Left ventricle myocardium inferior (tissue), 1 donor: ENCODE measurements at places on chromosomes 2 and 18. TPM values are rescaled to one million over a fixed set of nuclear protein-coding genes. Genes with fewer than 3 reads are reported as not detected.

Gene ADD2
- total RNA-seq, result 2.7 TPM

Gene TUBB8B
- not detected for total RNA-seq

Gene DSEL
- 1.6 TPM for total RNA-seq

Gene DLGAP1
- 0.05 TPM for total RNA-seq

Gene FAM124B
- 1.1 TPM for total RNA-seq

GRCh38 chr2:4214444-4215205 lies 511.2 kb downstream of the DCDC2C start:
- DNase-seq, result no peak

DNA sequence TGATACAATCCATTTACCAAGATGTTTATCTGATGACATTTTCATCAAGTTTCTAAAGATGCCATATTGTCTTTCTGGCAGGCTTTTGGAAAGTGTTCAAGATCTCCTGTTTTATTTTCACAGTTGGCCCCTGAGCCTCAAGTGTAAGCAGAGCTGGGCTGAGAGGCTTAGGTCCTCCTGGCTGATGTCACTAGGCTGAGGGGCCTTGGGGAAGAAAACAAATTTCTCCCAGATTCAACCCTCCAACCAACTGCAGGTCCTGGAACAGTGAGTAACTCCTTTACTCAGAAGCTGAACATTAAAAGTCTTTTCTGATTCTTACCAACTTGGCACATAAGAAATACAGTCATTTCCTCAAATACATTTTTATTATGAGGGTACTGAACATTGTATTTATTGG lies 14.9 kb upstream of the IL1RL1 start:
- DNase-seq, result no peak

- no peak for DNase-seq
Observed at GRCh38 chr2:184004948-184005672, 593.2 kb upstream of the ZNF804A start.

GRCh38 chr2:205297368-205297767 lies 384.9 kb upstream of the NRP2 start:
- DNase-seq, result no peak

GRCh38 chr2:157793053-157793612 lies 83.0 kb downstream of the ACVR1 start:
- no peak for DNase-seq

DNA sequence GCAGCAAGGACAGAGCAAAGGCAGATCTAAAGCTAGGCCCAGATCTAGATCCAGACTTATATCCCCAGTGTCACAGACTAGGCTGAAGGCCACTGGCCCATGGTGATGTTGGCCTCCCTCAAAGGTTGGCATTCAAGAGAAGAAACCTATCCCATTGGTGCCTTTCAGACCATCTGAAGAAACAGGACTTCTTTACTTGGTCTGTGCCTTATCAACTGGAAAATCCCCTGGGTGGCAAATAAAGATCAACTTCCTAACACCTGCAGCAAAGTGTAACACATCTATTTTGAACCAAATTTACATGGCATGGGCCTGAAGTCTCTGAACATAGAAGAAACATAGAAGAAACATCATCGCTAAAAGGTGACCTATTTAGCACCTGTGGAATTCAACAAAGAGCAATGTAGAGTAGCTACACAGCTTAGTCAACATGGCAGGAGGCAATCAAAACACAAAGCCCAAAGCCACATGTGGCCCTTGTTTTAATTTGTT lies 35.8 kb downstream of the METTL4 start:
- DNase-seq, result no peak

GRCh38 chr18:74856928-74857327 lies 259.3 kb downstream of the ZNF407 start:
- DNase-seq, result no peak

GRCh38 chr2:27832396-27832795 lies 57.8 kb downstream of the RBKS start:
- DNase-seq, result no peak

GRCh38 chr18:63603772-63604171 lies 16.6 kb downstream of the SERPINB13 start:
- no peak for DNase-seq

- DNase-seq, result no peak
Observed at GRCh38 chr18:68714366-68714711, 569 bp downstream of the TMX3 start.

GRCh38 chr2:103401621-103402020 lies 639.8 kb downstream of the TMEM182 start:
- DNase-seq, result no peak

DNA sequence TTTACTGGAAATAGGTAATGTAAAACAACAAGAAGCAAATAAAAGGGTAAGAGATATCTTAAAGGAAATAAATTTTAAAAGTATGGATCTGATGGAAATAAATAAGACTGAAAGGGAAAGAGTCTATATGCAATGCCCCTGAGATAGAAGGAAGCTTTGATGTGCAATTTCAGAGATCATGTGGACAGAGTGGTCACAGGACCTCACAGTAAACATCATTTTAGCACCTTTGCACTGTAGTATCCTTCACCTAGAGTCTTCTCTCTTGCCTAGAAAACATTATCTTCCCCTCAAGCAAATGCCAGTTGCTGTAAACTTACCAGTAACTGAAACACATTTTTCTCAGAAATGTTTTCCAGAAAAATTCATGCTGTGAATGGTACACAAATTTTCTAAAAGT lies 1621.3 kb upstream of the TMEFF2 start:
- no peak for DNase-seq

DNA sequence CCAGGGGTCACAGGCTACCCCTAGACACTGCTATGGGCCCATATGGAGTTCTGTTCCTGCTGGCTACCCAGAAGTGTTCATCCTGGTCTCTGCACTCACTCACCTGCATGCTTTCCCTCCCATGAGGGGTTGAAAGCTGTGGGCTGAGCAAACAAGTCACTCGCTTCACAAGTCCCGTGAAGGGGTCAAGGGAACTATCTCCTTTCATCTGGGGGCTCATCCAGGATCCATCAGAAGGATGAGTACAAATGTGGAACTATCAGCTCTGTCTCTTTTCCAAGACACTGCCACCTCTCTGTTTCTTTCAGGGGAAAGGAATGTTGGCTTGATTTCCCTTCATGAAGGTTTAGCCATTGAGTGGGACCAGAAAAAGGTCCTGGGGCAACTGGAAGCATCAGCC lies 21.7 kb downstream of the SULT1C4 start:
- DNase-seq, result no peak

DNA sequence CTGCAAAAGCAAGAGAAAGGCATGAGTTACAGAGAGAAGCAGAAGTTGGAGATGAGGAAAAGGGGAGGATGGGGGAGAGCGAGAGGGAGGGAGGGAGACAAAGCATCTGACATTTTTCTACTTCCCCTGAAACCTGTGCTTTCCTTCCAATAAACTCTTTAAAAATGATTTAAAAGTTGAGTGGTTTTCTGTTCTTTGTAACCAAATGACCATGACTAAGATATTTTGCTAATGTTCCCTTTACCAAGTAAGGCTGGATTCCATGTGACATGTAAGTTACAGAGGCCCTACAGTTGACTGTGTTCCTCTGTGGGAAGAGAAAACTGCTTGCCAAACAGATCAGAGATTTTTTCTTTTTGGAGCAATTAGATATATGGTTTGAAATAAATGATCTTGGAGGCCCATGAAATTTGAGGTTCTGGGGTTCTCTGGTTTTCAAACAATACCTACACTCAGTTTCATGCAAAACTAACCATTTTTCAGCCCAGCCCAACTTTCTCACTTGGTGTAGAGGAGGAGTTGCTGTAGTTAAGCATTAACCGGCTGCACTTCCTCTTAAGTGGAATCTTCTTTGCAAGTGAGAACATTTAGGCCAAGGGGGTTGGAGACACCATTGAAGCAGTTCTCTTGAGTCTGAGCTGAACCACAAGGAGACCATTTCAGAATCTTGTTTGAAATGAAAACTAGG lies 34.5 kb downstream of the INSIG2 start:
- no peak for DNase-seq

DNA sequence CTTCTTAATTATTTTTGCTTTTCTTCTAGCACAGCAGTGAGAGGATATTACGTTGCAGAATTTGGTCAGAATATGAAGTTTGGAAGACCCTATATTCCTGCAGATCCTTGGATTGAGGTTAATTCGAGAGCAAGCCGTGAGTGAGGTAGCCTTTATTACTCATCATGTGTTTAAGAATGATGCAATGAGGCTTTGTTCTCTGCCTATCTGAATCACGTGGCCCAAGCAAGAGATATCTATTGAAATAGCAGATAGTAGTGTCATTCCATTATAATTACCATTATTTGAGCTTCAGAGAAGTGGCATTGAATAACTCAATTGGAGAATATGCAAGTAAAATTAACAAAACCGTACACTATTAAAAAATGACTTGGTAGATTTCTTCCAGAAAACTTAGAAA lies 641.1 kb downstream of the TMEM182 start:
- no peak for DNase-seq

- DNase-seq, result no peak
Observed at GRCh38 chr2:192953116-192953515, 758.4 kb upstream of the TMEFF2 start.

- peak; percentile 96 for DNase-seq
Observed at GRCh38 chr2:54330162-54330925, 74.3 kb upstream of the TSPYL6 start.

DNA sequence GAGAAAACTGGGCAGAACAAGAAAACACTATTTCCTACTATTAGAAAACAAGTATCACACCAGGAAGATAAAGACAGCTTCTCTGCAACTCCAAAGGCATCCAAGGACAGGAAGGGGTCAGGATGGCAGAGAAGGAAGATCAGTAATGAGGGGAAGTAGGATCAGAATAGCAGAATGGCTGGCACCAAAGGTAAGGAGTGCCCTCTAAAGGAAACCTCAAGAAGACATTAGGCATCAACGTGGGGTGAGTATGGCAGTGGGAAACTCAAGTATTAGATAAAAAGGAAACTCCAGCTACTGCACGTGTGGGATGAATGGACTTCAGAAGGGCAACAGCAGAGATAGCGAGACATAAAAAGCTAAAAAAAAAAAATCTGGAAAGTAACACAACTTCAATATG lies 25.9 kb downstream of the HDLBP start:
- DNase-seq, result no peak

DNA sequence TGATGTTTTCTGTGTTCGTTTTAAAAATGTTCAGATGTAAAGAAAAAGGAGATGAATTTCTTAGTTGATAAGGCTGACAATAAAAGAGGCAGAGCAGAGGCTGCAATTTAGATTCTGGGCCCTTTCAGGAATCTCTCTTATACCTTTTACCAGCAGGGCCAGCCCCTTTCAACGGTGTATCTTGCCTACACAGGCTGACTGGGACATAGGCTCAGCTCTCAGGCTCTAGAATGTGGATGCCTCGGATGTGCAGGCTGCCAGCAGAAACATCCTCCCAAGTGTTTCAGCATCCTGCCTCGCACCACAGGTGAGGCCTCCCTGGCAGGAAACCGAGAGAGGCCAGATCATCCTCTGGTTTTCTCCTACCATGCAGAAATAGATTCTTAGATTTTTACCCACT lies 3.4 kb downstream of the C2orf80 start:
- DNase-seq, result no peak

GRCh38 chr2:109188898-109189297 lies 59.9 kb downstream of the SH3RF3 start:
- no peak for DNase-seq

GRCh38 chr2:26462511-26463243 lies 15.2 kb downstream of the OTOF start:
- no peak for DNase-seq

DNA sequence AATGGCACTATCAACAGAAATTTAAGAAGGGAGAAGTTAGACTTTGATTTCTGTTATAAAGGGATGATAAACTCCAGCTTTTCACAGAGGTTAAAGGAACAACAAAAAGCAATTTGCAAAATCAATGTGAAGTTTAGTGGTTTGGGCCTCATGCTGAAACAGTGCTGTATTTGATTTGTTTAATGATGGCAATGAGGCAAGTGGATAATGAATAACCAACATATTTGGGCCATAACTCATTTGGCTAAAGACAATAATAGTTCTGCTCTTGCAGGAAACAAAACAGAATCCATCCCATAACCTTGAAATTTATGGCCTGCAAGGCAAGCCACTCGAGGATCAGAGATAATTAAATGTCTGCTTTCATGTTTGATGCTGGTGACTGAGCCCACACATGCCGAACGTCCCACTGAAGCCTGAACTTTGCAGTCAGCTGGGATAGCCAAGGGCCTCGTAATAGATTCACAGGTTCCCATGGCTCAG lies 56.5 kb downstream of the TPGS2 start:
- no peak for DNase-seq

DNA sequence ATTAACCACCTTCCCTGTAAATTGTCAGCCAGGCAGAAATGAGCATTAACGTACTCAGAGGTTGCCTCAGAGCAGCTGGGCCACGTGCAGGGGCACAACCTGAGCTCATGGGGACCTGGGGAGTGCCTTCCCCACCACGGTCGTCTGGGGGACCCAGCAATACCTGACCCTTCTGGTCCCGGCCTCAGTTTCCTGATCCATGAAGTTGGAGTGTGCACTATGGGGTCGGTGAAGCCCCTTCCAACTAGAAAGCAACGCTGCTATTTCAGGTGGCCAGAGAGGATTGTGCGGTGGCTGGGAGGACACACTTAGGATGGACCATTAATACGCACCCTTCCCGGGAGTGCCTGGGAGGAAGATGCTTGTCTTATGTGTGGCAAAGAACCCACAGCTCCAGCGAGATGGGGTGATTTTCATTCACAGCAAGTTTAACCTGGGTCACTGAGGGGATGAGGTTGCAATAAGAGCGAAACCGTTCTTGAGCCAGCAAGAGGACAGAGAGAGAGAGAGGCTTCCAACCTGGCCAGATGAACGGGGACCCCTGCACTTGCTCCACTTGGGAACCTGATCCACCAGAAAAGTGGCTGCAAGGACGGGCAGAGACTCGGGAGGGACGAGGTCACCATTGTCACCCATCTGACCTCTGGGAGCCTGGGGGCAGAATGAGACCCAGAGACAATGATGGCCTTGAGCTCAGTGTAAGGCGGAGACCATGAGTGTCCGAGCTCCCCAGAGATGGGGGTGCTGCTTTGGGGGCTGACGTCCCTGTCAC lies 36.2 kb downstream of the NGEF start:
- no peak for DNase-seq

GRCh38 chr18:50072146-50072545 lies 122.8 kb downstream of the MYO5B start:
- DNase-seq, result no peak
